ENCODE measurements at places on chromosomes 2 and 18.

DNA sequence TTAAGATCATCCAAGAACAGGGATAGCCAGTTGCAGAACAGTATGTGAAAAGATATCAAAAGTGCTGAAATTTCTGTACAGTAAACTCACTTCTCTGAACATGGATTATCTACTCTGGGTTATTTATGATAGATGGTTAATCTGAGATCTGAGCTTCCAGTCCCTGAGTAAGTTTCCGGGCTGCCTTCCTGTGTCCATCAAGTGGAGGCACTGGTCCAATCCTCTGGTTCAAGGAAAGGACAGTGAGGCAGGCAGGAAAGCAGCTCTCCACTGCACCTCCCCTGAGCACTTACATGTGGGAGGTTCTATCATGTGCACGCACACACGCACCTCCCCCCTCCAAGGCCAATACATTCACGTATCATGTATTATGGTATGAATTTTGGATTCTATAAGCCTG lies 32.5 kb downstream of the GPR45 start:
- DNase-seq, result no peak

DNA sequence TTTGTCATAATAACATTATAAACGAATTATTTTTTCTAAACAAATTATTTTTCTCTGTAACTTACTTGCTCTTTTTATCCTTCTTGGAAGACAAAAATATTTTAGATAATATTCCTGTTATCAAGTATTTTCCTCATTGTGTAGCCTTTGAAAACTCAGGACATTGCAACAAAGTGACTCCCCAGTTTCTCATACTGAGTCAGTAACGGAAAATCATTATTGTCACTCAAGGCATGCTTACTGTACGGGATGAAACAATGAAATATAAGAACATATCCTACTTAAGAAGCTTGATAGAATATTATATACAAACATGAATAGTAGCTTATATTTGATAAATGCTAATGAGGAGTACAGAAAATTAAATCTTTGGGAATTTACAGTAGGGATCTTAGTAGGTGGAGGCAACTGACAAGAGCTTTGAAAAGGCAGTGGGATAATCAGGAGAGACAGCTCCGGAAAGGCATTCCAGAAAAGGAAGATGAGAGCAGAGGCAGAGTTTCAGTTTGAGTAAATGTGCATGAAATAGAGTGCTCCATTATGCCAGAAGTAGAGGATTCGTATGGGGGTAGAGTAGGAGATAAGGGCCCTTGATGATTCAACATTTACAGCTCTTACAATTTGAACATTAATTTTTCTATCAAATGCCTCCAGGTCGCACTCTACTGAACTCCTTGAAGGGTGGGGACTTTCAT lies 14.0 kb upstream of the YES1 start:
- no peak for DNase-seq

GRCh38 chr18:27500531-27500930 lies 315.4 kb upstream of the CHST9 start:
- no peak for DNase-seq

DNA sequence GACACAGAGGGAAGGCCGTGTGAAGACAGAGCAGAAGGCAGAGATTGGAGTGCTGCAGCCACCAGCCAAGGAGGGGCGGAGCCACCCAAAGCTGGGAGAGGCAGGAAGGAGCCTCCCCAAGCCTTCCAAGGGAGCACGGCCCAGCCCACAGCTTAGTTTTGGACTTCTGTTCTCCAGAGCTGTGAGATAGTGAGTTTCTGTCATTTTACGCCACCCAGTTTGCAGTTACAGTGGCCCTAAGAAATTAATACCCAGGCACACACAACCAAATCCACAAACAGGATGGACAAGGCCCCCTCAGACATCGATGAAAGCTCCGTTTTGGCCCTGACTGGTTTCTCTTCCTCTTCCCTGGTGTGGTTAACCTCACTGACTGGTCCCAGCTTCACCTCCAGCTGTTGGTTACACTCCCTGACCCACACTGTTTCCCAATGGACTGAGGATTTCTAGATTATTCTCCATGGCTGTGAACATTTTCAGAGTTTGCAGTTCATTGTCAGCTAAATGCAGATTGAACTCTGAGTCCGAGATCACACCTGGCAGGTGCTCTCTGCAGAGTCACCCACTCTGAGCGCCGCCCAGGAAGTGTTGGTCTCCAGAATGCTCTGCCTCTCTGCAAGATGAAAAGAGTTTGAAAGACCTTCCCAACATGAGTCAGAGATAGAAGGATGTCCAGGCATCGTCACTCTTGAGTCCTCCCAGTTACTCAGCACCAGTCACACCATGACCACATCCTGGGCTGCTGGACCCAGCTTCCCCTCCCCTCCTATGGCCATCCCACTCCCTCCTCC lies 100.2 kb downstream of the TWIST2 start:
- peak; percentile 35 for DNase-seq

GRCh38 chr2:85729825-85730510 lies 23.8 kb upstream of the ATOH8 start:
- DNase-seq, result no peak

DNA sequence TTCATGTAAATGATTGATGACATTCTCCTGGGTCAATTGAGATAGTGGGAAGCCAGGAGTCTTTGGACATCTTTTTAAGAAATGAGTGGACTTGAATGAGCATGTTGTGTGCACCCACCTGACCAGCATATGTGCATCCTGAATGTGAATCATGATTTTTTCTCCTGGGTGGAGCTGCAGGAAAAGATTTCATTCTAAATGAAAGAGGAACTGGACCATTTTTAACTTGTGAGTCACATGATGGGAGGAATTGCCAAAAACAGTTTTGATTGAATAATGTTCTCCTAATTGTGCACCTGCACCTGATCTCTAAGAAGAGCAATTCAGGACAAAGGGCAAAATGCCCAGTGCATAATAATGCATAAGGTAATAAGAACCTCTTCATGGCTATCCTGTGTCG lies 32.3 kb downstream of the COPS8 start:
- DNase-seq, result no peak

GRCh38 chr2:137812517-137812916 lies 151.8 kb upstream of the HNMT start:
- no peak for DNase-seq

DNA sequence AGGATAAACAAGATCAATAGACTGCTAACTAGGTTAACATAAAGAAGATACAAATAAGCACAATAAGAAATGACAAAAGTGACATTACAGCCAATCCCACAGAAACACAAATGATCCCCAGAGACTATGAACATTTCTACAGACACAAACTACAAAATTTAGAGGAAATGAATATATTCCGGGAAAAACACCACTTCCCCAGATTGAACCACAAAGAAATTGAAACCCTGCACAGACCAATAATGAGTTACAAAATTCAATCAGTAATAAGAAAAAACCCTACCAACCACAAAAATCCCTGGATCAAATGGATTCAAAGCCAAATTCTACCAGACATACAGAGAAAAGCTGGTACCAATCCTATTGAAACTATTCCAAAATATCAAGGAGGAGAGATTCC lies 232.4 kb upstream of the RBMS1 start:
- DNase-seq, result no peak

GRCh38 chr2:13533524-13533922 lies 816.8 kb downstream of the TRIB2 start:
- DNase-seq, result no peak

DNA sequence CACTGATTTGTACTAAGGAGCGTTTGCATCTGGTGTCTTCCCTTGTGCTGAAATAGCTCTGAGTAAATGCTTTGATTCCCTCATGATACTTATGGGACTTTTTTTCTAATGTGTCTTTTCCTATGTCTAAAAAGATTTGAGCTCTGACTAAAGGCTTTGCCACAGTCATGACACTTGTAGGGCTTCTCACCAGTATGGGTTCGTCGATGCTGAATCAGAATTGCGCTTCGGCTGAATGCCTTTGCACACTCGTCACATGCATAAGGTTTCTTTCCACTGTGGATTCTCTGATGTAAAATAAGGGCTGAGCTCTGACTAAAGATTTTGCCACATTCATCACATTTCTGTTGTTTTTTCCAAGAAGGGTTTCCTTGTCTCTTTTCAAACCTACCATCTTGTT lies 8.0 kb downstream of the ZNF396 start:
- no peak for DNase-seq

- no peak for DNase-seq
Measured at GRCh38 chr18:56001576-56001975, 413.6 kb upstream of the TCF4 start.

GRCh38 chr2:137888845-137889244 lies 75.4 kb upstream of the HNMT start:
- DNase-seq, result no peak

DNA sequence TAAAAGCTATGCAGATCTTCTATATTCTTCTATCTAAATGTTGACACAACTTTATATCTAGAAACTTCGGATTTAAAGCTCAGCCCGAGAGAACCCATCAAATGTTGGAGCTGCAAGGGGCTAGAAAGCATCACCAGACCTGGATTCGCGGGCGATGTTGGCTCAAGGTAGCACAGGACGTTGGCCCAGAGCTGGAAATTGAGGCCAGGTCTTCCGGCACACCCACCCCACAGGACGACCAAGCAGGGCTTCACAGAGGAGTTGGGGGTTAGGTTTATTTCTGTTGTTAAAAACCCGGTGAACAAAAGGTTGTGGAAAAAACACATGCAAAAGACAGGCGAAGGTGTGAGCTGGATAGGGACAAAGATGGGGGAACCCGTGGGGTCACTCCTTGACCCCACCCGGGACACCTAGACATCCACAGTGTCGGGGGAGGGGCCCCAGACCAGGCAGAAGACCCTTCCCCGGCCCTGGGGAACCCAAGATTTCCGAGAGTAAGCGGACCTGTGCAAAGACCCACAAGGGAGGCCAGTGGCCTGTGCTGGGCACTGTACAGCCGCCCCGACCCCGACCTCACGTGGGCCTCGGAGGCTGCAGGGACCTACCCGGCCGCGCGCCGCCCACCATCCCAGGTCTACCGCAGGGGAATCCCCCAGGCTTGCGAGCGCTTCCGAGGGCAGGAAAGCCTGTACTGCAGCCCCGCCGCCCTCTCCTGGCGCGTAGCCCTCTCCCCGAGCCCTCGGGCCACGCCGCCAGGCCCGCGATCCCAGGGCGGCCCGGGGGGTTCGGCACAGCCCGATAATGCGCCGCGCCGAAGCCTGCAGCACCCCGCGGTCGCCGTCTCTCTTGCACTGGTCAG lies 1.8 kb upstream of the AGBL5 start:
- peak; percentile 69 for DNase-seq

DNA sequence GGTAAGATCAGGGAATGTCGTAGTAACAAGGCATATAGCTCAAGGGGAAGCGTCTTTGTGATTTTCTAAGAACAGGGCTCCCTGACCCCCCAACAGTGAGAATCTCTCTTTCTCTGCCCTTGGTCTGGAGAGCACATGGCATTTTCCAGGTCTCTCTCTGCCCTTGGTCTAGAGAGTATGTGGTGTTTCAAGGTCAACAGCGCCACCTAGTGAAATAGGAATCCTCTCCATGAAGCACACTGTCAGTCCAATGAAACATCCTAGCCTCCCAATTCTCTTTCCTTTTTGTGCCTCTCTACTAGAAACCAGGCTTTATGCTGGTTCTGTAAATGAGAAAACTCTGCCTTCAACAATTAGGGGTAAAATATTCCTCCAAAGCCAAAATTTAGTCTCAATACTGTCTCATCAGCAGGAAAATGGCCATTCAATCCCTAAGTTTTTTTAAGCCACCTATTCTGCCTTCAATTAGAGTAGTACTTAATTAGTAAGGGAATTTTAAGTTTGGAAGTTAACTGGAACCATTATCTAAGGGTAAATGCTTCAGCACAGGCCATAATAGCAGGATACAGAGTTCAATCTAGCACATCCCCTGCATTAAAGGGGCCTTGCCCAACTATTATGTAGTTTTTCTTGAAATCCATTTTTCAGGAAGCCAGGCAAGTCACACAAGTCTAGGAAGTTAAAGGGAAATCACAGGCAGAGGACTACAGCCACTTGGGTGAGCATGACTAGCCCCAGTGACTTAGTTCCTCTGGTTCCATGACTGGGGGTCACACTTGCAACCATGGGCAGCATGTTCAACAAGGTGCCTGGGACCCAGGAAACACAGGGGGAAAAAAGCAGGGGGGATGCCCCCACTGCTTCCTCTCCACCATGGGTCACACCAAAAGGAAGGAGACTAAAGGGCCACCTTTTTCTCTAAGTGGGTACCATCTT lies 12.4 kb downstream of the DYM start:
- peak; percentile 55 for DNase-seq

GRCh38 chr2:69619725-69620124 lies 23.8 kb downstream of the AAK1 start:
- peak; percentile 42 for DNase-seq

- no peak for DNase-seq
Measured at GRCh38 chr2:10034333-10035052, 8.9 kb upstream of the KLF11 start.

GRCh38 chr18:5628512-5629255 lies 84.9 kb upstream of the EPB41L3 start:
- peak; percentile 28 for DNase-seq

- DNase-seq, result no peak
Measured at GRCh38 chr2:218964041-218964771, 4.7 kb downstream of the CDK5R2 start.
